ENCODE measurements at places on chromosomes 2 and 18.

DNA sequence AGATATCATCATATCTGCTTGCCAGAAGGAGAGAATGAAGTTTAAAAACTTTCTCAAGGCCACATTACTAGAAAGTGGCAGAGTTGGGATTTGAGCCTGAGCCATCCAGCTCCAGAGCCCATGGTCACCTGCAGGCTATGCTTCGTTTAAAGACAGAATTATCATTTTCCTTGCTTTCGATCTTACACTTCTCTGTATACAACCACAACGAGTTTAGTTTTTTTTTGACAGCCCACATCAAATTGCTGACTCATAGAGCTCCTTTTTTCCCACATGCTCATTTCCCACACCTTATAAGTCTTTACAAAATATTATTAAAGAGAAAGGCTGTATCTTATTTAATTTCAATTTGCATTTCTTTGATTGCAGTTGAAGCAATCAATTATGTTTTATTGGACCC lies 6.5 kb downstream of the PLEK start:
- no peak for DNase-seq

GRCh38 chr2:220857368-220857767 lies 714.7 kb downstream of the EPHA4 start:
- DNase-seq: no peak

GRCh38 chr18:3848316-3848715 lies 398.3 kb downstream of the TGIF1 start:
- DNase-seq: no peak

GRCh38 chr2:187224989-187225388 lies 223.1 kb downstream of the CALCRL start:
- no peak for DNase-seq

DNA sequence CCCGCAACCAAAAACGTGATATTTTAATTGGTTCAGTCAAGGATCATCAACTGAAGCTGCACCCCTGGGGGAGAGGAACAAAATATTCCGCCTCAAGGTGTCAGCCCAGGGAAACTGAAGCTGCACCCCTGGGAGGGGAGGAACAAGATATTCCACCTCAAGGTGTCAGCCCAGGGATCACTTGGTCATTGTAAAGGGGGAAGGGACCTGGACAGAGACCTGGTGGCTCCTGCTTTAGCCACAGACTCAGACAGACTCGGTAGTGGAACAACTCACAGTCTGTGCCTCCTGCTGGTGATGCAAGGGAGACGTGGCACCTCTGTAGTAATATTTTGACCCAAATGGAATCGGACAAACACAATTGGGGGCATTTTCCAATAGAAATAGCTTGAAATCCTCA lies 75.1 kb downstream of the GBX2 start:
- DNase-seq: no peak

GRCh38 chr2:238586931-238587775 lies 160.4 kb downstream of the ASB1 start:
- no peak for DNase-seq

DNA sequence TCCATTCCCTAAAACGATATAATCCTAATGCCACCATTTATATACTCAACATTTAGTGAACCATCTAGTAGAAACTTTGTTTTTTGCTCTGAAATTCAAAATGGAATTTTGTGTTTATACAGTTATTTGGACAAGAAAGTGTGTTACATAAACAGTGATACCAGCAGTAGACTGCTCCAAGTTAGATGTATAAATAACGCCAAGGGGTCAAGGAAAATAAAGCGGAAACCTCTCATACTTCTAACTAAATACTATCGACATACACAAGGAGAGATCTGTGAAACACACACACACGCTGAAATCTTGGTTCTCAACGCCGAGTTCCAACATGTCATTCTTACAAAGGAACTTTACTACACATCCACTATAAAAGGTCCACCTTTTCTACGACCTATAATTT lies 1.2 kb downstream of the TXNL1 start:
- DNase-seq: no peak

GRCh38 chr2:27573452-27573851 lies 9.4 kb upstream of the ZNF512 start:
- no peak for DNase-seq

DNA sequence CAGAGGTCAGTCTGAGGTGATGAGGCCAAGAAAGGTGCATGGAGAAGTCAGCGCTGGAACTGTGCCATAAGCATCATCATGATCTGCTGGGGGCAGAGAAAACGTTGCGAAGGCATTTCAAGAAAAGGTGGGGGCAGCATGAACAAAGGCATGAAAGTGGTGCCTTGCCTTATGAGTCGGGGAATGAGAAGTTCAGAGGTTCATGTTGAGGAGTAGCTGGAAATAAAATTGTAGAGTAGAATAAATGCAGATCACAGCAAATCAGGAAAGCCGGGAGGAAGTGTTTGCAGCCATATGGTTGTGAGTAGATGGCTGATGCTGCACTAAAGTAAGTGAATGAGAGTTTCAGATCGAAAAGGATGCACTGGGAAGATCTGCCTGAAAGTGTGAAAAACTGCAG lies 72.1 kb upstream of the ARL5A start:
- DNase-seq: no peak

DNA sequence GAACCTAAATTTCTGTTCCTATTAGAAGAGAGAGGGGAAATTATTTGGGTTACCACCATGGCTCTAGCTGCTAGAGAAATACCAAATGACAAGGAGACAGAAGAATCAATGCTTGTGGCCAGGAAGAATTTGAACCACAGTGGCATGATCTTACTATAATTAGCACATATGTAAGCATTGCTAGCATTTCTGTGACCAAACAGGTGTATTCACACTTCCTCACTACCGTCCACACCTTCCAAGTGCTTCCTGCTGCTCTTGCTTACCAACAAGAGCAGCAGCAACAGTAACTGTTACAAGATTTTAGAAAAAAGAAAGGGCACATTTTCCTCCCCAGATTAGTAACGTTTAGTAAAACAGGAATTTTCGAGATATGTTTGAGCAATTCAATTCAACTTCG lies 60.5 kb downstream of the CDH7 start:
- DNase-seq: no peak

DNA sequence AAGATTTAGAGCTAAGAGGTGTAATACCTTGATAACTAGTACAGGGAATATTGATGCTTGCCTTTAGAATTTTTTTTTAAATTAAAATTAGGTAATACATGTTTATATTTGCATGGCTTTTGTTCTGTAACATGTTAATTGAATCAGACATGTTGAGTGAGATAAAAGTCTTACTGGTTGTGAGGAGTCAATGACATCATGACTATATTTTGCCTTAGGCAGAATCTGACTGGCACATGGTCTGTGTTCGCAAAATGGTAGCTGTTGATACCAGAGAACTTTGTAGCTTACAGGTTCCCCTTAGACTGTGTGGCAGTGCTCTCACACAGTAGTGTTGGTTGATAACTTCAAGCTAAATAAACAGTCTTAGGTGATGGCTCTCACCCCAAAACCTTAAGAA lies 199.7 kb downstream of the PTPRM start:
- no peak for DNase-seq

DNA sequence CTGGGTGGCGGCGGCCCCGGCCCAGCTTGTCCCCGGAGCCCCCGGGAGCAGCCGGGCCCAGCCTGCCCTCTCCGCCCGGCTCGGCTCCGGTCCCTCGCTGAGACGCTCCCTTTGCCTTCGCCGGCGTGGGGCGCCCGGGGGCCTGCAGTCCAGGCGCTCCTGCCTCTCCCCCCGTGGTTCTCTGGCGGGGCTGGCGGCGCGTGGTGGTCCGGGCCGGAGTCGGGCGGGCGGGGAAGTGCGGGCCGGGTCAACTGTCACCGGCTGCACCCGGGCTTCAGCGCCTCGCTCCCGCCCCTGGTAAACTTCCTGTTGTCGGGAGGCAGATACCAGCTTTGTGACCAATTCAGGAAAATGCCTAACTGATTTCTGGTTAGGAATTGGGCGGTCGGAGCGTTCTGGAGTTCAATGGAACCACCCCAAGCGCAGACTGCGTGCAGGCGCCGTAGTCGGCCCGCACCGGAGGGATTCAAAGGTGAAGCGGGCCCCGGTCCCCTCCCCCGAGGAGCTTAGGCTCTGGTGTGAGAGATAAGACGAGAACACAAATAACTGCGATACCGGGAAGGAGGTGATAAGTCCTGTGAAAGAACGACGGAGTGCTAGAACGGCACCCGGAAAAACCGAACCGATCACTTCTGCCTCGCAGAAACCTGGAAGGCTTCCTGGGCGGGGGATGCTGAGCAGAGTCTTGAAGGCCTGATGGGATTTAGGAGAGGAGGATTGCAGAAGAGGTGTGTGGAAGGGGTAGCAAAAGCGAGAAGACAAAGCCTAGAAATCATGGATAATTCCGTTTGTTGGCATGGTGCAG lies 891 bp downstream of the CAB39 start:
- peak; percentile 42 for DNase-seq

- no peak for DNase-seq
Observed at GRCh38 chr2:60852282-60852860, 29.0 kb upstream of the REL start.

GRCh38 chr2:3486047-3487027 lies 33.0 kb downstream of the ADI1 start:
- no peak for DNase-seq

GRCh38 chr2:46116150-46116549 lies 181.1 kb upstream of the EPAS1 start:
- DNase-seq: no peak

- DNase-seq: no peak
Observed at GRCh38 chr18:75036917-75037688, 171.8 kb downstream of the PTGR3 start.

DNA sequence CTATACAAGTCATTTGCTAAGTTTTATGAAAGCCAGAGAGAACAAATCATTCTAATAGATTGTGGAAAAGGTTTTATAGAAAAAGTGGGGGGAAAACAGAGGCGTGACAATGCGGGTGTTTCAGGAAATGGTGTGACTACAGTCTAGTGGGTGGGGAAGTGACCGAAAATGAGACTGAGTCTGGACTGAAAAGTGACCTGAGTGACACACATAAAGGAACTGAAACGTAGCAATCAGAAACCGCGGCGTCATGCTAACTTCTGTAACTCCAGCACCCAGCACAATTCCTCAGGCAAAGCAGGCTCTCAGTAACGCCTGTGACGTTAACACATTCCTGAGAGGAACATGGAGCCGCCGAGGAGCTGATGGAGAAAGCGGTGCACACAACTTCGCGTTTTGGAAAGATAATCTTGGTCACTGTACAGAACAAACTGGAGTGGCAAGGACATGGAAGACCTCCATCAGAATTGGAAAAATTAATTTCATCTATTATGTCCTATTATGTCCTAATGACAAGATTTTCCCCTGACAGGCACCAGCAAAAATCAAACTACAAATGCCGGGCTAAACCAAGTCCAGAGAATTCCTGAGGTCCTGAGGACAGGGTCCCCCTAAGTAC lies 1.4 kb upstream of the CD226 start:
- no peak for DNase-seq

DNA sequence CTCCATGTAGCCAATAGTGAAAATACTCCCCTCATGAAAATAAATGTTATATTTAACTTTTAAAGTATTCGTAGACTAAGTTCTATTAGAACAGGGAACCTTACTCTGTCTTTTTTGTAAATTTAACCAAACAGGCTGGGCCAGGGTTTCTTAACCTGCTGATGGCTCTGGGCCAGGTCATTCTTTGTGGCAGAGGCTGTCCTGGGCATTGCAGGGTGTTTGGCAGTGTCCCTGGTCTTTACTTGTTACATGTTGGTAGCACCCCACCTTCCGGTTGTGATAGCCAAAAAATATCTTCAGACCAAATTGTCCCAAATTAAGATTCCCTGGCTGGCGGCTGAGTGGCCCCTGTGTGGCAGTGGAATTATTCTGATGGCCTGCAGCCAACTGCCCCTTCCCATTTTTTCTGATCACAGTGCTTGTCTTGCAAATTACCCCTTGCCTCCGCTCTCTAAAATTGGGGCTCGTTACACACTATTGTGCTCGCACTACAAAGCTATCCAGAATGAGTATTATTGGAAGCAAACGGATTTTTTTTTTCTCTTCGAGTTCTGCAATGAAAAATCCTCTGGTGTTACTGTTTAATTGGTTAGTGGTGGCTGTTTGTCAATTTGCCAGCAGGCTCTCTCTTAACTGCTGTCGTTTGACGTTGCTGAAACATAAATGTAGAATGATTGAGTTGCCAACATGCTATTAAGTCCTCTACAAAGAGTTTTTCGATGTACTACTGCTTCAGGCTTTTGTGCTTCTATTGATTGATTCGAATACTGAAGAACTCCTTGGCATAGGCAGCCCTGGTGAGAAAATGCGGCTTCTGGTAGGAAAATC lies 216.9 kb downstream of the SH3RF3 start:
- DNase-seq: no peak

GRCh38 chr2:8146132-8147005 lies 535.5 kb upstream of the ID2 start:
- no peak for DNase-seq

- DNase-seq: no peak
Observed at GRCh38 chr2:1572638-1573037, 159.4 kb downstream of the TPO start.

Measured in H54 (cell line).